ENCODE measurements at places on chromosomes 11 and 22.

DNA sequence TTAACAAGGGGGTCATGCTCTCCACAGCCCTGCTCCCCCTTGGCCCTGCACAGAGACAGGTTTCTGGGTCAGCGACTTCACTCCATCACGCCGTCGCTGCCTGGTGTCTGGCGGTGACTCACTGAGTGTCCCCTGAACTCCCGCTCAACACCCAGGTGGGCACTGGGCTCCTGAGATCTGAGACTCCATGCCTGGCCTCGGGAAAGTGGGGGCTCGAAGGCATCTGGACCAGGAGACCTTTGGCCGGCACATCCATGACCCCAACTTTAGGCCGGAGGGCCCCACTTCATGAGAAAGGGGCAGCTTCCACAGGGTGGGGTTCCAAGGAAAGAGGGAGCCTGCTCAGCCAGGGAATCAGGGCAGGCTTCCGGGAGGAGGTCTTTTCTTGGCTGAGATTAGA lies 79.3 kb upstream of the PRR5 start:
- no peak for DNase-seq

GRCh38 chr22:44206696-44207095 lies 26.0 kb downstream of the PARVG start:
- no peak for DNase-seq

GRCh38 chr11:108786281-108786990 lies 121.6 kb downstream of the DDX10 start:
- DNase-seq = no peak

DNA sequence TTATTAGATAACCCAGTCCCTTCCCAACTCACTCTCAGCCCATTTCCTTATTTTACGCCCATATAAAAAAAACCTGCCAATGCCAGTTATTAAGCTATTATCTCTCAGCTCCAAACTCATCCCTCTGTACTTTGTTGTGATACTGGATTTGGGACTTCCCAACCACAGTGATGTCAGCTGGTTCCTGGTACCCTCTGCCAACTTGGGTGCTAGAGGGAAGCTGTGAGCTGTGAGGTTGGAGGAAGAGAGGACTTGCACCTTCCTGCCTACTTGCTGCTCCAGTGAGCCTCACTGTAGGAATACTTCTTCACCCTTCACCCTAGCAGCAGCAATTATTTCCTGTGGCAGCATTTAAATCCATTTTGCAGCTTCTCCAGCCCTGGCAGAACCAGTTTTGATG lies 19.2 kb upstream of the CSF2RB start:
- DNase-seq = no peak

DNA sequence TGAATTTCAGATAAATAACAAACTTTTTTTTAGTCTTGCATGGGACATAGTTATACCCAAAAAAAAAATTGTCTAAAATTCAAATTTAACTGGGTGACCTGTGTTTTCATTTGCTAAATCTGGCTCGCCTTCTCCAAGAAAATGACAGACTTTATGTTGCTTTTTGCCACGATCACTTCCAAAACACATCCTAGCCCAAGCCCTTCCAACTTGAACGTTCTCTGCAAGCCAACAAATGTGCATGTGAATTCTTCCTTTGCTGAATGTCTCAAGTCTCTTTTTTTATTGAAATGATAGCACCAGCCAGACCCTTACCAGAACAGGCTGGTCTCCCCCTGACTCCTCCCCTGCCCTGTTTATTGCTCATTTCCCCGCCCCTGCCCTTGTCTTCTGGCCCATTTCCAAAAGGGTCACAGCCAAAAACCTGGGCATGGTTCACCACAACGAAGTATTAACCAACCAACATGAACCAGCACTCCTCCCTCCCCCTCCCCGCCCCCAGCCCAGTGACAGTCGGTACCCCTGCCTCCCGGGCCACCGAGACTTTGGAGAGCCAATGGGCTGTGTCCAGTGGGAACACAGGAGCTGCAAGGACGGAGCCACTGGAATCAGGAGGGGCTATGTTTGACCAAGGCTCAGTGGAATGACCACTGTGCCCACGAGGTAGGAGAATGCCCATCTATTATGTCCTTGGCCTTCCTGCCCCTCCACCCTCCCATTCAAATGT lies 63.2 kb downstream of the BTG4 start:
- DNase-seq = no peak
